ENCODE measurements at places on chromosomes 11 and 22. TPM values are rescaled to one million over a fixed set of nuclear protein-coding genes. Genes with fewer than 3 reads are reported as not detected.

RAB3IL1 gene
- 11.8 TPM for total RNA-seq

DLAT gene
- total RNA-seq: 30.8 TPM

PDE2A gene
- 5.2 TPM for total RNA-seq

FAM227A gene
- total RNA-seq: 1.1 TPM

TUBA8 gene
- 0.72 TPM for total RNA-seq

OR8G1 gene
- total RNA-seq: not detected

OR4D5 gene
- total RNA-seq: not detected

OR5AN1 gene
- total RNA-seq: not detected

CTSW gene
- not detected for total RNA-seq

CREB3L1 gene
- total RNA-seq: 45.2 TPM

GLYATL2 gene
- total RNA-seq: 1.1 TPM

SYNGR1 gene
- total RNA-seq: 7.2 TPM

PRG2 gene
- total RNA-seq: 0.73 TPM

F2 gene
- not detected for total RNA-seq

RHOD gene
- 10.6 TPM for total RNA-seq

LRRC56 gene
- 0.52 TPM for total RNA-seq

TRMU gene
- 30.6 TPM for total RNA-seq

CYP2D6 gene
- 0.43 TPM for total RNA-seq

RBFOX2 gene
- total RNA-seq: 160 TPM

NPAS4 gene
- not detected for total RNA-seq

LINC01488 gene
- total RNA-seq: not detected

PIK3IP1 gene
- total RNA-seq: 28.9 TPM
